ENCODE measurements at places on chromosomes 4 and X.

DNA sequence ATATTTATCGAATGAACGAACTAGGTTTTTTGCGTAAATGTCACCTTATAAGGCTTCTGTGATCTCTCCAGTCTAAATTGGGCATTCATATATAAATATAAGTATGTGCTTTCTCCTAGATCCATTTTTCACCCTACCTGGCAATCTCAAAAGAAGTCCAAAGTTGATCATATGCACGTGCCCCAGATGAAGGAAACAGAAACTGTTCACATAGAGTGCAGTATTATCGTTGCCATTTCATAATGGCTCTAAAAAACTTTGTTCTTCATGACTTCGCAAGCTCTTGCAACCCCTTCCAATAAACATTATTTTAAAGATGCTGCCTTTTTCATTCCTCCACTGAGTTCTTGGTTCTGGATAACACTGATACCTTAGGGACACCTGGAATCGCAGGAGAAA is 708 bp downstream of the INTS12 start:
- DNase-seq, result no peak

GRCh38 chr4:139416073-139416673 is 37.7 kb upstream of the RAB33B start:
- no peak for DNase-seq

GRCh38 chr4:108449129-108449528 is 171.2 kb upstream of the RPL34 start:
- DNase-seq, result no peak

DNA sequence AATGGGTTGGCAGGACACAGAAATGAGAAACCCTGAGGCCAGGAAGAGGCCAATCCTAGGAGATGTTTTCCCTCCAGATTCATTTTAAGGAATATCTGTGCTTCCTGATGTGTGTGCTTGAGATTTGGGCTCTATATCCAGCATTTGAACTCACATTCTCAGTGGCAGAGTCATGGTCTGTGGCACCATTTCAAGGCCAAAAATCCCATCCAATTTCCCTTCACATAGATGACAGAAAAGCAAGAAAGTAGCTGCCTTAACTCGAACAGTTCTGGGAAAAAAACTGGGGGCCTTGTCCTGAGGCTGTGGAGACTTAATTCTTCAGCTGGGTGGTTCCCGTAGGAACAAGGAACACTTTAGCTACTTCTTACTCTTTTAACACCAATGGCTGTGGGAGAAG is 27.4 kb downstream of the TAF7L start:
- DNase-seq, result no peak

- no peak for DNase-seq
Observed at GRCh38 chr4:110532901-110533589, 57.1 kb downstream of the ENPEP start.

- no peak for DNase-seq
Observed at GRCh38 chrX:22325096-22325495, 52.4 kb downstream of the CBLL2 start.

DNA sequence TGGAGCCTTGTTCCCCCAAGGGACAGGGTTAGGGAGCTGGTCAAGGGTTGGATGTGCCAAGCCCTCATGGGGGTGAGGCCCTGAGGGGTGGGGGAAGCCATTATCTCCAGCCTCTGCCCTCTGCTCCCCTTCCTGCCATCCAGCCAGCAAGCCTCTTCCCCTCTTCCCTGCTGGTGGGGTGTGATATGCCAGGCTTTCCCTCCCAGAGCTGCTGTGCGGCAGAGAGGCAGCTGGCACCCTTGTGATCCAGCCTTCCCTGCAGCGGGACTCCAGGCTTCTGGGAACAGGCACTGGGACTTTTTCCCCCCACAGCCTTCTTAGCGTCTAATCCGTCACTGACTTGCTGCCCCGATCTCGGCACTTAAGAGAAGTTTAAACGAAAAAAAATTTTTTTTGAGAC is 6.3 kb downstream of the SSR4 start:
- peak; percentile 16 for DNase-seq

GRCh38 chrX:15664487-15665444 is at the start of gene CLTRN:
CLTRN (minus strand) TSS chrX:15664805; CDS start chrX:15664775, 30 bp downstream.
- DNase-seq, result no peak

GRCh38 chr4:8188085-8188484 is 11.0 kb upstream of the SH3TC1 start:
- no peak for DNase-seq

DNA sequence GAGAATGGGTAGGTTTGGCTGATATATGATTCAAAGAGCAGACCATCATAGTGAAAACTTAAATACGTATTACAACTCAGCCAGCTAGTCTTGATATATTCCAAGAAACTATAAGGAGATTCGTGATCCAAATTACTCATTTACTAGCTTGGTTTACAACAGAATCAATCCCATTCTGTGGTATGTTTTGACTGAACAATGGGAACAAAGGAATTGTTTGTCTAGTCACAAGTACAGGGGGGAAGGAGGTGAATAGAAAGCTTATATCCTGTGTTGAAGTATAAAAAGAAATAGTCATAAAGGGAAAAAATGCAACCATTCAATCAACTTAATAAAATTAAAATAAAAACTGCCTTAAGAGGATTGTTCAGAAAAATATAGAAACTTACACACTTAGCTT is 17.0 kb downstream of the C4orf54 start:
- no peak for DNase-seq

DNA sequence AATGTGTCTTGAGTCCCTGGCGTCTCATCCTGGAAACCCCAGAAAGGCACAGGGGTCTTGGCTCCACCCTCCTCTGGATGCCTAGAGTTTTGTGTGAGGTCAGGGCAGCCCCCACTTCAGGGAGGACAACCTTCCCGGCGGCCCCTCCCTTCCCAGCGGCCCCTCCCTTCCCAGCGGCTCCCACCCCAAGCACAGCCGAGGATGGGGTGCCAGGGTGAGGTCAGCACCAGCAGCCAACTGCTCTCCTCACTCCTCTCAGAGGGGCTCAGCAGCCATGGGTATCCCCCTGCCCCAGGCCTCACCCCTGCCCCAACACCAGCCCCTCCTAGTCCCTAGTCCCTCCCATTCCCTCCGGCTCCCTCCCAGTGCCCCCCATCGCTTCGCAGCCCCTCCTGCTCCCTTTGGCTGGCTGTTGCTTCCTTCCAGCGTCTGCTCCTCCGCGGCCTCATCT is 17.4 kb downstream of the DGKQ start:
- no peak for DNase-seq

GRCh38 chr4:95516528-95517017 is 32.2 kb downstream of the UNC5C start:
- DNase-seq, result no peak

DNA sequence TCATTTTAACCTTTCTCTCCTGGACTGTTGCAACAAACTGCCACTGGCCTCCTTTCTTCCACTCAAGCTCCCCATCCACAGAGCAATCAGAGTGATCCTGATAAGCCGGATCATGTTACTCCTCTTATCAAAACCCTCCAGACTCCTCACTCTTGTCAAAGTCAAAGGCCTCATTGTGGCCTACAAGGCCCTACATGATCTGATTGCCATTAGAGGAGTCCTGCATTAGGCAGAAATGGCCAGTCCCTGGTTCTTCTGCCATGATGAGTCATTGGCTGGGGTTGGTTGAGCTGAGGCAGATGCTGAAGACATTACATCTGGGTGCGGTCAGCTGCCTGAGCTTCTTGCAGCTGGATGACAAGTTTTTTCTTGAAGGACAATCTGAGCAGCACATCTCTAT is 32.7 kb upstream of the CASK start:
- no peak for DNase-seq

All from NCI-H1694 (cell line).